ENCODE measurements at places on chromosomes 3 and 15. TPM values are rescaled to one million over a fixed set of nuclear protein-coding genes. Genes with fewer than 3 reads are reported as not detected.

- H3K4me1 ChIP-seq: peaks cover 8% of the 10 kb centered on the region
- H3K27ac ChIP-seq: no peak overlapping the region
- H3K4me3 ChIP-seq: no peak overlapping the region
- H3K36me3 ChIP-seq: no peaks in the 10 kb centered on the region
- no peak for DNase-seq
- no peaks in the 10 kb centered on the region for H3K27me3 ChIP-seq
These were observed 83.4 kb downstream of the CHSY1 start for GRCh38 chr15:101168463-101168824.

DNA sequence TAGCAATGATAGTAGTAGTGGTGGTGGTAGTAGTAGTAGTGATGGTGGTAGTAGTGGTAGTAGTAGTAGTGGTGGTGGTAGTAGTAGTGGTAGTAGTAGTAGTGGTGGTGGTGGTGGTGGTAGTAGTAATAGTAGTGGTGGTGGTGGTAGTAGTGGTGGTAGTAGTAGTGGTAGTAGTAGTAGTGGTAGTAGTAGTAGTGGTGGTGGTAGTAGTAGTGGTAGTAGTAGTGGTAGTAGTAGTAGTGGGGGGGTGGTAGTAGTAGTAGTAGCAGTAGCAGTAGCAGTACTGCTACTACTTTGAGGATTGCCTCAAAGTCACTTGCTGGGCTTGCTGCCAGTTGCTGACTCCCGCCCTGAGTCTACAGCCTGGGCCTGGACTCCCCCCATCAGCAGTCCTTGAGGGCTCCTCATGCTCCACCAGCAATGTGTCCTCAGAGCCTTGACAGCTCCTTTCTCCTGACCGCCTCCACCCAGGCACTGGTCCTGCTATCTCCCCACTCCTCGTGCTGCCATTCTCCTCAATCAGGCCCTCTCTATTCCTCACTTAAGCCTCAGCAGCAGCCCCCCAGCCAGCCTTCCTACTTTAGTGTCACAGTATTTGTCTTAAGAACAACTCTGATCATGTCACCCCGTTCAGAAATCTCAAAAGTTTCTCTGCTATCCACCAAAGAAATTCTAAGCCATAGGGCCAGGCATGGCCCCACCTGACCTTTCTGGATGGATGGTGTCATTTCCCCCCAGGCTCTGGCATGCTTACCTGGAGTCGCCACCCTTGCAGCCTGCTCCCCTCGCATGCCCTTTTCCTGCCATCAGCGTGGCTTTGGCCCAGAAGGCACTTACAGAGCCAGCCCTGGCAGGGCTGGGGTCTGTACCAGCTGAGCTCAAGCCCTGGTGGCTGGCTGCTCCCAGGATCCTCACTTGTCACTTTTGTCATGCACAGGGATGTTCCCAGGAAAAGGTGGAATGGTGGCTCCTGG, 45.6 kb downstream of the DLEC1 start:
- no peaks in the 10 kb centered on the region for H3K36me3 ChIP-seq
- no peaks in the 10 kb centered on the region for H3K27me3 ChIP-seq
- H3K4me3 ChIP-seq: no peak overlapping the region
- no peak for DNase-seq

DNA sequence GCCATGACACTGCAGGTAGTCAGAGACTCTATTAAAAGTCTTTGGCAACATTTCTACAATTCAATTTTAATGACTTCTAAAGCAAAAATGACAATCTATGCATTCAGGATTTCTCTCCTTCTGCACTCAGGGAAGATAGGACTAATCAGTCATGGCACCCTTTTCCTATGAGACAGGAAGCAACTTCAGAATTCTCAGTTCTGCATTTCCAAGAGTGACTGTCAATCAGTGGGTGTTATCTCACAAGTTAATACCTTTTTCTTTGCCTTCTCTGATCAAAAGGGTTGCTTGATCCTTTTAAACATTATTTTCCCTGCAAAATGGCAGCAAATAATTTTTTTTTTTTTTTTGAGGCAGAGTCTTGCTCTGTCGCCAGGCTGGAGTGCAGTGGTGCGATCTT, 7.8 kb upstream of the ICE2 start:
- H3K4me3 ChIP-seq: no peak overlapping the region
- no peak for DNase-seq
- no peaks in the 10 kb centered on the region for H3K4me1 ChIP-seq
- H3K27me3 ChIP-seq: no peaks in the 10 kb centered on the region
- no peaks in the 10 kb centered on the region for H3K36me3 ChIP-seq

- H3K4me1 ChIP-seq: no peaks in the 10 kb centered on the region
- DNase-seq: no peak
- no peaks in the 10 kb centered on the region for H3K27me3 ChIP-seq
- no peak overlapping the region for H3K4me3 ChIP-seq
- no peak overlapping the region for H3K27ac ChIP-seq
These were observed 658.7 kb downstream of the SQOR start for GRCh38 chr15:46293550-46293949.

The KBTBD13 gene
- not detected for total RNA-seq

- H3K27me3 ChIP-seq: no peaks in the 10 kb centered on the region
- DNase-seq: no peak
- no peaks in the 10 kb centered on the region for H3K36me3 ChIP-seq
- H3K27ac ChIP-seq: no peak overlapping the region
These were observed 1.7 kb downstream of the NCEH1 start for GRCh38 chr3:172708921-172709773.

The ZNF620 gene
- 2.9 TPM for total RNA-seq

The SYNPR gene
- not detected for total RNA-seq

The ADAM10 gene
- 73.7 TPM for total RNA-seq

The KLHL40 gene
- total RNA-seq: not detected

The IL17RE gene
- total RNA-seq: 0.51 TPM

The ARIH2 gene
- 58.7 TPM for total RNA-seq

- no peak for DNase-seq
- no peak overlapping the region for H3K4me3 ChIP-seq
- no peaks in the 10 kb centered on the region for H3K36me3 ChIP-seq
These were observed 92.6 kb upstream of the PLSCR4 start for GRCh38 chr3:146343551-146343950.

- no peak overlapping the region for H3K27ac ChIP-seq
- no peak for DNase-seq
- H3K4me1 ChIP-seq: no peaks in the 10 kb centered on the region
- no peak overlapping the region for H3K4me3 ChIP-seq
These were observed 31.7 kb downstream of the SLCO2A1 start for GRCh38 chr3:133997871-133998635.

DNA sequence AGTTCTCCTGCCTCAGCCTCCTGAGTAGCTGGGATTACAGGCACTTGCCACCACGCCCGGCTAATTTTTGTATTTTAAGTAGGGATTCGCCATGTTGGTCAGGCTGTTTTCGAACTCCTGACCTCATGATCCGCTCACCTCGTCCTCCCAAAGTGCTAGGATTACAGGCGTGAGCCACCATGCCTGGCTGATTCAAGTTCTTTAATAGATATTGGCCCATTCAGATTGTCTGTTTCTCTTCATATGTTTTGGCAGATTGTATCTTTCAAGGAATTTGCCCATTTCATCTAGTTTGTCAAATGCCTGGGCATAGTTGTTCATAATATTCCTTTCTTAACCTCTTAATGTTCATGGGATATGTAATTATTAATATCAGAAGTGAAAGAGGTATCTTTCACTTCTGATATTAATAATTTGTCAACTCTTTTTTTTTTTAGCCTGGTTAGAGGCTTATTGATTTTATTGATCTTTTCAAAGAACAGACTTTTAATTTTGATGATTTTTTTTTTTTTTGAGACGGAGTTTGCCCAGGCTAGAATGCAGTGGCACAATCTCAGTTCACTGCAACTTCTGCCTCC, 40.2 kb upstream of the ZFAND6 start:
- H3K36me3 ChIP-seq: no peaks in the 10 kb centered on the region
- H3K27ac ChIP-seq: peak overlapping the region; percentile 92
- H3K4me3 ChIP-seq: peak overlapping the region; percentile 60
- peaks cover 30% of the 10 kb centered on the region for H3K4me1 ChIP-seq
- no peak for DNase-seq

GRCh38 chr3:64900617-64901521, 213.1 kb upstream of the ADAMTS9 start:
- H3K27ac ChIP-seq: no peak overlapping the region
- H3K27me3 ChIP-seq: no peaks in the 10 kb centered on the region
- no peaks in the 10 kb centered on the region for H3K4me1 ChIP-seq
- H3K36me3 ChIP-seq: no peaks in the 10 kb centered on the region
- DNase-seq: no peak

GRCh38 chr15:92693691-92694331, 38.2 kb upstream of the FAM174B start:
- no peak overlapping the region for H3K4me3 ChIP-seq
- H3K27me3 ChIP-seq: no peaks in the 10 kb centered on the region
- DNase-seq: no peak
- H3K4me1 ChIP-seq: no peaks in the 10 kb centered on the region
- no peaks in the 10 kb centered on the region for H3K36me3 ChIP-seq

- no peaks in the 10 kb centered on the region for H3K36me3 ChIP-seq
- no peak overlapping the region for H3K4me3 ChIP-seq
- H3K27me3 ChIP-seq: peaks cover 3% of the 10 kb centered on the region
- no peaks in the 10 kb centered on the region for H3K4me1 ChIP-seq
- no peak for DNase-seq
These were observed 26.9 kb upstream of the LINGO1 start for GRCh38 chr15:77659350-77660321.

GRCh38 chr3:178289544-178290160, 246.6 kb upstream of the KCNMB2 start:
- no peak overlapping the region for H3K4me3 ChIP-seq
- H3K27me3 ChIP-seq: no peaks in the 10 kb centered on the region

GRCh38 chr15:74303741-74304309, 63.6 kb downstream of the CYP11A1 start:
- no peaks in the 10 kb centered on the region for H3K36me3 ChIP-seq
- no peak overlapping the region for H3K4me3 ChIP-seq
- no peak for DNase-seq
- H3K4me1 ChIP-seq: no peaks in the 10 kb centered on the region
- H3K27ac ChIP-seq: no peak overlapping the region

GRCh38 chr3:66041116-66041515, 2.4 kb upstream of the MAGI1 start:
- H3K27ac ChIP-seq: no peak overlapping the region
- H3K4me3 ChIP-seq: no peak overlapping the region
- no peaks in the 10 kb centered on the region for H3K36me3 ChIP-seq
- no peak for DNase-seq
- H3K27me3 ChIP-seq: peaks cover 5% of the 10 kb centered on the region

GRCh38 chr15:31455499-31455898, 128.9 kb downstream of the KLF13 start:
- no peaks in the 10 kb centered on the region for H3K27me3 ChIP-seq
- H3K4me3 ChIP-seq: no peak overlapping the region
- H3K4me1 ChIP-seq: peaks cover 22% of the 10 kb centered on the region
- no peaks in the 10 kb centered on the region for H3K36me3 ChIP-seq

The FGF12 gene
- total RNA-seq: not detected

The XCR1 gene
- 0.13 TPM for total RNA-seq

- H3K27ac ChIP-seq: peak overlapping the region; percentile 90
- H3K4me1 ChIP-seq: peaks cover 46% of the 10 kb centered on the region
- no peak overlapping the region for H3K4me3 ChIP-seq
These were observed 338.9 kb upstream of the CFAP20DC start for GRCh38 chr3:59388555-59389270.

The DYNC1LI1 gene
- 29.7 TPM for total RNA-seq

The MYL3 gene
- not detected for total RNA-seq

DNA sequence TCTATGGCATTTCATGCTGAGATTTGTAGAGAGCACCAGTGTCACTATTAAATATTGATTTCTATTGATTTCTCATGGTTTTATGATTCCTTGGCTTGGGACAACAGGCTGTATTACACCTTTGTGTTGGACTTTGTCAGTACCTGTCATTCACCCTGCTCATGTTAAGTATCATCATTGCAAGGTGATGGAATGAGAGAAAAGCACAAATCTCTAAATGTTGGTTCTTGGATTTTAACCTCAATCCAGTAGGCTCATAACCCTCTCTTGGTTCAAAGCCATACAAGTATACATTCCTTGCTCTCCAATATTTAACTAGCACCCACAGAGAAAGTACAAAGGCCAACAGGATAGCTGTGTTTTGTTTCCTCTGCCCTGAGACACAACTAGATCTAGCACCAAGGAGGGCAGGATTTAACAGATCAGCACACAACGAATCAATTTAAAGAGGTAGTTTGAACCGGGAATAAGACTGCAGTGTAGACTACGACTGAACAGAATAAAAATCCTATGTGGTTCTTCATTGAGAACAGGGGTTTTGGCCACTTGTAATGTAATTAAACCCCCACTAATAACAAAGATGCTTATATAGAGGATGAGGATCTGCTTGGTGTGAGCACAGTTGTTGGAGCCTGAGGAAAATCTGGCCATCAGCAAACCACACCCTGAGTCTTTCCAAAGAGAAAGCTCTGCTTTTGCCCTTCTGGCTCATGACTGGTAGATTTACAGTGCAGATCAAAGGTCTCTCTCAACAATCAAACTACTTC, 78.0 kb upstream of the TNFSF10 start:
- no peaks in the 10 kb centered on the region for H3K27me3 ChIP-seq
- no peak for DNase-seq
- no peak overlapping the region for H3K4me3 ChIP-seq
- no peaks in the 10 kb centered on the region for H3K36me3 ChIP-seq

The MESP1 gene
- 1.1 TPM for total RNA-seq

- no peaks in the 10 kb centered on the region for H3K27me3 ChIP-seq
- DNase-seq: no peak
- H3K36me3 ChIP-seq: peaks cover 23% of the 10 kb centered on the region
- H3K4me3 ChIP-seq: peak overlapping the region; percentile 91
- no peak overlapping the region for H3K27ac ChIP-seq
- peaks cover 20% of the 10 kb centered on the region for H3K4me1 ChIP-seq
These were observed 3.2 kb downstream of the PFKFB4 start for GRCh38 chr3:48553361-48553760.

Measured in GM12878 (cell line).